ENCODE measurements at places on chromosomes 12 and 14.
A peak's percentile ranks its signal among the peaks of the same experiment; 100 is the strongest.

GRCh38 chr12:106685381-106685780 is 89.1 kb upstream of the RIC8B start:
- DNase-seq = no peak
- H3K27me3 ChIP-seq = no peaks in the 10 kb centered on the region
- no peak overlapping the region for H3K4me3 ChIP-seq
- no peaks in the 10 kb centered on the region for H3K4me1 ChIP-seq

DNA sequence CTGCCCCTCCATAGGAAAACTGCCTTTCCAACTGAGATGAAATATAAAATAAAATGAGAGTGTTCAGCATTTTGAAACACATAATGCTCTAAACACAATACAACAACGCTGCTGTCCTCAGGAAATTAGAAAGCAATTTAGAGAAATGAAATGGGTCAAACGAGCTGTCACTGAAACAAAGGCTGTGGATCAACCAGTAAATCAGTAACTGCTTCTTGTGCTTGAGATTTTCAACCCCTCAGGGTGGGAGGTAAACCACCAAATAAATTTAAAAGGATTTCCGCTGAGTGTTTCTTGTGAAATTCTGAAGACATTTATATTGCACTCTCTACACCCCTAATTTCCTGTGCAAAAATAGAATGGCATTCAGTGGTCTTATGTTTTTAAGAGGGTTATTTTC is 657.1 kb upstream of the SEL1L start:
- H3K27ac ChIP-seq = no peak overlapping the region
- H3K4me1 ChIP-seq = no peaks in the 10 kb centered on the region
- no peak overlapping the region for H3K4me3 ChIP-seq
- H3K27me3 ChIP-seq = no peaks in the 10 kb centered on the region

- no peak for DNase-seq
- peaks cover 3% of the 10 kb centered on the region for H3K36me3 ChIP-seq
- H3K4me1 ChIP-seq = peaks cover 25% of the 10 kb centered on the region
- H3K27me3 ChIP-seq = no peaks in the 10 kb centered on the region
- H3K4me3 ChIP-seq = peak overlapping the region; percentile 90
Observed at GRCh38 chr12:12713932-12714275, 3.3 kb upstream of the CDKN1B start.

DNA sequence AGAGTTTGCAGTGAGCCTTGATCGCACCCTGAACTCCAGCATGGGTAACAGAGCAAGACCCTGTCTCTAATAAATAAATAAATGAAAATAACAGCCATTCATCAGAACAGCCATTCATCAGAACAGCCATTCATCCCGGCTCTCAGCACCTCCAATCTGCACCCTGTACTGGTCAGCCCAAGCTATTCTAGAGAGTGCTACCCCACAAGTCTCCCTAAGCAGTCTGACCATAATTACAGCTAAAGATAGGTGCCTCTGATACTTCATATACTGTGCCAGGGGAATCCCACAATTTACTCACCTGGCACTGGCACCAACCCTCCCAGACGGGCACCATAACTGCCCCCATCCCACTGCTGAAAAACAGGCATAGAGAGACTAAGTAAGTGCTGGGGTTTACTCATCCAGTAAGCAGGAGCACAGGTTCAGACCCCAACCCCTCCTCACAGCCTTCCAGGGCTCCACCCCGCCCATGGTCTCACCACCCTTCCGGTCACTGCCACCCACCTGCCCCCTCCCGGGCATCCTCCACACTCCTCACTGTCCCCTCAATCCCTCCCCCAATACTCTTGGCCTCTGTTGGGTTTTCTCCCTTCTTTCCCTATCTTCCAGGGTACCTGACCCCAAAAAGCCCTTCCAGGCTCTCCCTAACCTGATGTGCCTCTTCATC is 15.2 kb upstream of the EIF5 start:
- no peaks in the 10 kb centered on the region for H3K27me3 ChIP-seq
- H3K4me1 ChIP-seq = peaks cover 6% of the 10 kb centered on the region
- no peaks in the 10 kb centered on the region for H3K36me3 ChIP-seq
- no peak for DNase-seq

- peaks cover 5% of the 10 kb centered on the region for H3K4me1 ChIP-seq
- no peak overlapping the region for H3K27ac ChIP-seq
- no peak overlapping the region for H3K4me3 ChIP-seq
Observed at GRCh38 chr12:78290606-78291345, 460.1 kb downstream of the NAV3 start.

GRCh38 chr12:48001505-48002413 is 2.5 kb downstream of the COL2A1 start:
- DNase-seq = no peak
- H3K36me3 ChIP-seq = no peaks in the 10 kb centered on the region
- H3K27me3 ChIP-seq = peaks cover 82% of the 10 kb centered on the region
- H3K4me1 ChIP-seq = peaks cover 42% of the 10 kb centered on the region

- H3K4me1 ChIP-seq = no peaks in the 10 kb centered on the region
- no peak for DNase-seq
- no peaks in the 10 kb centered on the region for H3K36me3 ChIP-seq
Observed at GRCh38 chr14:96762650-96763049, 34.5 kb upstream of the VRK1 start.

GRCh38 chr12:121170151-121170550 is 37.5 kb downstream of the P2RX7 start:
- H3K27ac ChIP-seq = no peak overlapping the region
- no peaks in the 10 kb centered on the region for H3K4me1 ChIP-seq
- no peaks in the 10 kb centered on the region for H3K27me3 ChIP-seq
- no peak overlapping the region for H3K4me3 ChIP-seq
- DNase-seq = no peak

GRCh38 chr12:119115296-119115905 is 63.3 kb upstream of the HSPB8 start:
- H3K27me3 ChIP-seq = no peaks in the 10 kb centered on the region
- no peaks in the 10 kb centered on the region for H3K36me3 ChIP-seq
- no peak overlapping the region for H3K4me3 ChIP-seq
- no peak overlapping the region for H3K27ac ChIP-seq
- H3K4me1 ChIP-seq = no peaks in the 10 kb centered on the region

GRCh38 chr14:69769623-69770022 is 2.7 kb downstream of the SRSF5 start:
- peaks cover 69% of the 10 kb centered on the region for H3K36me3 ChIP-seq
- no peak for DNase-seq
- H3K4me1 ChIP-seq = peaks cover 44% of the 10 kb centered on the region

DNA sequence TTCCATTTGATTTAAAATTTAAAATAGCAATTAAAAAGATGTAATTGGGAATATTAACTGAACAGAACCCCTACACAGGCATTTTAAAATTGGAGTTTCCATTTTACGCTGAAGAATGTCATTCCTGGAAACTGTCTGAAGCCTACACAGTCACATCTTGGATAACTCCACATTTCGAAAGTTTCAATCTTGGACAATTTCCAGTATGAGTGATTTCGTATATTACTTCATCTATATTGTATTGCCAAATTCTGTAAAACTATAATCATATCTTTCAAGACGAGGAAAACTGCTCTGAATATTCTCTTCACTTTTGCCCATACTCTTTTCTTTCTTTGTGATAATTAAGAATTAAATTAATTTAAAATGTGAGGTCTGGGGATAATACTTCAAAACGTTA is 194.2 kb upstream of the ABCD2 start:
- H3K4me1 ChIP-seq = no peaks in the 10 kb centered on the region
- H3K4me3 ChIP-seq = no peak overlapping the region
- no peak for DNase-seq

DNA sequence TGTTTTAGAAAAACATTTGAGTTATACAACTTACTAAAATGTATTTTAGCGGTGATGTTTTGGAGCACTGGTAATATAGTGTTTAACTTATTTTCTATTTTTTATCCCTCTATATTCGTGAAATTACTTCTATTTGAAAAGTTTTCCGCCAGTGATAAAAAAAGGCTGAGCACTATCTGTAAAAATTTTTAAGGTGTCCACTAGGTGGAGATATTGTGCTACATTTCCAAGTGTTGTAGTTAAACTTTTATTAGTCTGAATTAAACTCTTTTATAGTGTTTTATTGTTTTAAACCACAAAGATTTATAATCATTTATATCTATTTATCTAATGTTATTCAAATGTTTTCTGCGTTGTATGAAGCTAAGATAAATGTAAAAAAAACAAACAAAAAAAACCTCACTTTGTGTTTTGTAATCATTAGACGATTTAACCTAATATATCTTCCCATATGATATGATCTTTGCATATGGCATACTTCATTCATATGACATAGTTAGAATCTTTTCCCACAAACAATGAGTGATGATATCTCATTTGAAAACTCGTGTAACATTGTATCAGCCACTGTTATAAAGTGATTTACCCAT is 11.8 kb downstream of the ALG10B start:
- H3K4me3 ChIP-seq = no peak overlapping the region
- no peak overlapping the region for H3K27ac ChIP-seq
- H3K27me3 ChIP-seq = no peaks in the 10 kb centered on the region
- peaks cover 9% of the 10 kb centered on the region for H3K36me3 ChIP-seq

GRCh38 chr14:41302776-41303175 is 303.9 kb upstream of the LRFN5 start:
- no peak overlapping the region for H3K4me3 ChIP-seq
- H3K36me3 ChIP-seq = no peaks in the 10 kb centered on the region
- H3K4me1 ChIP-seq = no peaks in the 10 kb centered on the region
- no peak for DNase-seq

GRCh38 chr12:98371419-98371818 is 144.0 kb upstream of the TMPO start:
- H3K4me3 ChIP-seq = no peak overlapping the region
- no peaks in the 10 kb centered on the region for H3K27me3 ChIP-seq
- H3K36me3 ChIP-seq = no peaks in the 10 kb centered on the region
- H3K27ac ChIP-seq = no peak overlapping the region
- DNase-seq = no peak

- H3K4me1 ChIP-seq = peaks cover 34% of the 10 kb centered on the region
- peak overlapping the region; percentile 14 for H3K27ac ChIP-seq
- H3K4me3 ChIP-seq = no peak overlapping the region
- H3K36me3 ChIP-seq = no peaks in the 10 kb centered on the region
Observed at GRCh38 chr12:89546151-89546550, 20.3 kb upstream of the POC1B start.

DNA sequence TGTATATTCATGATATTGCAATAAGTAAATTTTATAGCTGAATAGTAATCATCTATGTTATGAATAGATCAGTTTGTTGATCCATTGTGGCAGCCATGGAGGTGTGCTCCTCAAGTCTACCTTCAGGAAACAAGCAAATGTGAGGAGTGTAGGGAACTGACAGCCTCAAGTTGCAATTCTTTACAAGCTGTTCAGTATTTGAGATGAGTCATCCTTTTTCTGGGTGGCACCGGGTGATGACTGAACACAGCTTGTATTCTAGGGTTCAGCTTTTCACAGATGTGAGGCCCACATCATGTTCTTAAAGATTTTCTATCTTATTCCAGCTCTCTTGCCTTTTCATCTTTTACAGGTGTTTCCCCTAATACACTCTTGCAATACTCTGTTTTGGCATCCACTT is 452.4 kb downstream of the KCNH5 start:
- no peaks in the 10 kb centered on the region for H3K27me3 ChIP-seq
- H3K27ac ChIP-seq = no peak overlapping the region
- H3K4me1 ChIP-seq = no peaks in the 10 kb centered on the region
- DNase-seq = no peak
- no peaks in the 10 kb centered on the region for H3K36me3 ChIP-seq

DNA sequence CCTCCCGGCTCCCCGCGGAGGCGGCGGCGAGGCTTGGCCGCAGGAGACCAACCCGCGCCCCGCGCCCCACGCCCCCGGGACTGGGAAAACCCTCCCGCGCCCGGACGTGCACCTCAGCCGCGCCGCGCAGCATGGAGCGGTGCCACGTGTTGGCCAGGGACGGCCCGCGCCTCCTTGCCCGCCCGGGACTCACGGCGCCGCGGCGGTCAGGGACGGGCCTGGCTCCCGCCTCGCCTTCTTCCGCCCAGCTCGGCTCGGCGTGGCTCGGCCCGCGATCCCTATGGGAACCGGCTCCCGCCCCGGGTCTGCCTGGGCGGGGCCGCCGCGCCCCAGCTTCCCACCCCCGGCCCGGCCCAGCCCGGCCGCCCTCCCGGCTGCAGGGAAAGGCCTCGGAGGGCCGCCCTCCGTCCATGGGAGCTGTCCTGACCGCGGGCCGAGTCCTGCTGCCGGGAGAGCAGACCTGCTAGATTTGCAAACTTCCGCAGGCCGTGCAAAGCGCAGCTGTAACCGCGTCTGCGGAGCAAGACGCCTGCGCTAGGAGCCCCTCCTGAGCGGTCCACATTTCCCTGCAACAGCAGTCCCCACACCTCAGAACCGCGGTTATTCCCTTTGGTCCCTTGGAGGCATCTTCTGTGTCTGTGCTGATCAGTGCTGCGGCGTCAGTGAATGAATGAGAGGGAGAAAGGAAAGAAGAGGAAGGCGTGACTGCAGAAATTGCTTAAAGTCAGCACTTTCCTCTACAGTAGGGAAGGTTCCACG is at the start of gene CDKL1:
CDKL1 (minus strand) TSS at position 251 of the 759 bp plus-strand sequence. CDS start 1,013 bp downstream, outside the sequence.
- peak within 1 kb of the TSS; percentile 91 for H3K4me3 ChIP-seq
- H3K4me1 ChIP-seq = peaks cover 21% of the 10 kb centered on the region
- H3K36me3 ChIP-seq = no peaks in the 10 kb centered on the region
- H3K27ac ChIP-seq = peak within 1 kb of the TSS; percentile 93
- H3K27me3 ChIP-seq = no peaks in the 10 kb centered on the region

- no peaks in the 10 kb centered on the region for H3K36me3 ChIP-seq
- H3K27me3 ChIP-seq = no peaks in the 10 kb centered on the region
- no peak for DNase-seq
- H3K27ac ChIP-seq = no peak overlapping the region
Observed at GRCh38 chr12:23753628-23754365, 195.7 kb downstream of the SOX5 start.

GRCh38 chr12:116551619-116551951 is 7.6 kb upstream of the MAP1LC3B2 start:
- no peaks in the 10 kb centered on the region for H3K27me3 ChIP-seq
- no peaks in the 10 kb centered on the region for H3K4me1 ChIP-seq
- no peak overlapping the region for H3K27ac ChIP-seq
- H3K4me3 ChIP-seq = no peak overlapping the region
- no peaks in the 10 kb centered on the region for H3K36me3 ChIP-seq
- no peak for DNase-seq

GRCh38 chr14:63752449-63753169 is 24.7 kb upstream of the SGPP1 start:
- H3K27ac ChIP-seq = no peak overlapping the region
- no peaks in the 10 kb centered on the region for H3K27me3 ChIP-seq
- no peak for DNase-seq
- no peak overlapping the region for H3K4me3 ChIP-seq
- H3K4me1 ChIP-seq = no peaks in the 10 kb centered on the region

- no peak for DNase-seq
- peak overlapping the region; percentile 98 for H3K4me3 ChIP-seq
- peaks cover 15% of the 10 kb centered on the region for H3K4me1 ChIP-seq
- H3K27ac ChIP-seq = peak overlapping the region; percentile 89
Observed at GRCh38 chr12:22046968-22047390, 961 bp downstream of the CMAS start.

DNA sequence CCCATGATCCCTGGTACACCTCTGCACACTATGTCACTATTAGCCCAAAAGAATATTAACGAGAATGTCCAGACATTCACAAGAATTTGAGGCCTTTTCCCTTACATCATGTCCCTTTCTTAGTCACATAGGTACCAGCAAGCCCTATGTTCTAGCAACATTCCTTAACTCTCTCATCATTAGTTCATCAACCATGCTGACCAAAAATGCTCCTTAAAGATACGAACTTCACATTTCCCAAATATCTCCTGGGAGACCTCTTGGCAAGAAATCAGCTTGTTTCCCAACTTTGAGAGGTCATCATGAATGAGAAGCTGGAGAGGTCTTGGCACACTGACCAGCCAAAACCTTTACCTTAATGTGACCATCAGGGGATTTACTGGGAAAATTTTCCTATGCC is 4.6 kb downstream of the SALL2 start:
- no peak overlapping the region for H3K4me3 ChIP-seq
- no peaks in the 10 kb centered on the region for H3K27me3 ChIP-seq
- H3K36me3 ChIP-seq = no peaks in the 10 kb centered on the region
- no peak for DNase-seq

- H3K4me1 ChIP-seq = peaks cover 8% of the 10 kb centered on the region
- H3K27me3 ChIP-seq = no peaks in the 10 kb centered on the region
- no peak for DNase-seq
- H3K4me3 ChIP-seq = no peak overlapping the region
- H3K27ac ChIP-seq = no peak overlapping the region
Observed at GRCh38 chr12:121189131-121189530, 20.8 kb upstream of the P2RX4 start.
